ENCODE measurements at places on chromosomes 2 and 18.
A peak's percentile ranks its signal among the peaks of the same experiment; 100 is the strongest.

GRCh38 chr2:115129536-115129935 lies 687.1 kb downstream of the DPP10 start:
- no peak for DNase-seq

DNA sequence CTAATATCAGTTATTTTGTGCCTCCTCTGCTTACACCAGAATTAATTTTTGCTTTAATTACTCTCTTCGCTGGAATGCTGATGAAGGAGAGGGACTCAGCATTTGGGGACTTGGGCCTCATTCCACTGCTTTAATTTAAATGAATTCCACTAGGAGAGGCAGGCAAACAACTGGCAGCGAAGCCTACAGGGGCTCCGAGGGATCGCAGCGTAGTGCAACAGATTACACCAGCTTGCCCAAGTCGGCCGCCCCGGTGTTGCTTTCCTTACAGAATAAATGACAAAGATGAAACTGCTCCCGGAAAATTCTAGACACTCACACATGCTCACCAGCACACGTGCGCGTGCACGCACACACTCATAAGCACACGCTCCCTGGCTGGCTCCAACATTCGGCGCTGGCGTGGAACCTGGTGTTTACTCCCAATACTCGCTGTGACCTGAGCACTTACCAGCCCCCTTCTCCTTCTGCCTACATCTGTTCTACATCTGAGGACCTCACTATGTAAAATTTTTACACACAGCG lies 175.4 kb downstream of the ZNF521 start:
- no peak for DNase-seq

DNA sequence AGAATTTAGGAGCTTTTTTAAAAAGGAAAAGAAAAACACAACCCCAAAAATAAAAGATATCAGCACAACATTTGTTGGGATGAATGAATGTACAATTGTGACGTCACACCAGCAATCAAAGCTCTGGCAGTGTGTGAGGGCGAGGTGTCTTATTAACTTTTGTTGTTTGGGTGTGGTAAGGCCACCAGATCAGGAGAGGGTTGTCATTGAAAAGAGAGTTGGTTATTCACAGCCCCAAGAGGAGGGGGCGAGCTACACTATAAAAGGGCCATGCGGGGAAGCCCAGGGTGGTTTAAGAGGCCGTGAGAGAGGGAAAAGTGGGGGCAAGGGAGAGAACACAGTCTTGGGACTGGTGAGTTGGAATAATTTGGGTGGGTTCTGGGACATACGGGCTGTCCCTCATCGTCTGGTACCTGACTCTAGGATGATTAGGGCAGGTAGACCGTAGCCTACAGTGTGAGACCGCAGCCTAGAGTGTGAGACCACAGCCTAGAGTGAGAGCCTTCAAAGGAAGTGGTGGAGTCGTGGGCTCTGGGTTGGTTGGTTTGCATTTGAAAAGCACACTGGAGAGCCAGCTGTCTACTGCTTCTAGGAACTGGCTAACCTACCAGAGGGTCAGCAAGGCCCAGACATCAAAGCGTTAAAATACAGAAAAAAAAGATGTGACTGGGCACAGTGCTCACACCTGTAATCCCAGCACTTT lies 128.4 kb downstream of the INO80D start:
- no peak for DNase-seq

GRCh38 chr2:114769110-114769509 lies 326.7 kb downstream of the DPP10 start:
- DNase-seq: no peak

DNA sequence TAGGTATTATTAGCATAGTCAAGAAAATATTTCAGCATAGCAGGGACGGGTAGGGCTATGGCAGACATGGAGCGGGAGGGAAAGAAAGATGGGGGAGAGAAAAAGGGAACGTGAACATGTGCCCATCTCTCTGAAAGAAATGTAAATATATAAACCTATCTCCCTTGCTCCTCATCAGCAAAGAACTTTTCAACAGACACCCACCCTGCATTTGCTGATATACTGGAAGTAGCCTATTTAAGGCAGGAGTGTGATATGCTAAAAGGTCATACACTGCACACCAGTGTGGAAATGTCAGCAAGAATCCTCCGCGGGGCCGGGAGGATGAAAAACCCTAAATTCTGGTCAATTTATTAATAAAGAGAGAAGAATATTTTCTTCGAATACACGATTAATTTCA lies 1.7 kb downstream of the MBOAT2 start:
- DNase-seq: no peak

GRCh38 chr2:11778923-11779757 lies 32.7 kb downstream of the LPIN1 start:
- DNase-seq: peak; percentile 26

- no peak for DNase-seq
These were observed 1.6 kb downstream of the SNED1 start for GRCh38 chr2:240999873-241000541.

DNA sequence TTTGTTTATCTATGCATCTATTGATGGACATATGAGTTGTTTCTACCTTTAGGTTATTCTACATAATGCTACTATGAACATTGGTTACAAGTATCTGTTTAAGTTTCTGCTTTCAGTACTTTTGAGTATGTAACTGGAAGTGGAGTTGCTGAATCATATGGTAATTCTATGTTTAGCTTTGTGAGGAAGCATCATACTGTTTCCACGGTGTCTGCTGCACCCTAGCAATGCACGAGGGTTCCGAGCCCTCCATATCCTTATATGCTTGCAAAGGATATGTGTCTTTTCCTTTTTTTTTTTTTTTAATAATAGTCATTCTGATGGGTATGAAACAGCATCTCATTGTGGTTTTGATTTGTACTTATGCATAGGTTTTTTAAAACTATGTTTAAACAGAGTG lies 83.7 kb downstream of the FMNL2 start:
- no peak for DNase-seq

DNA sequence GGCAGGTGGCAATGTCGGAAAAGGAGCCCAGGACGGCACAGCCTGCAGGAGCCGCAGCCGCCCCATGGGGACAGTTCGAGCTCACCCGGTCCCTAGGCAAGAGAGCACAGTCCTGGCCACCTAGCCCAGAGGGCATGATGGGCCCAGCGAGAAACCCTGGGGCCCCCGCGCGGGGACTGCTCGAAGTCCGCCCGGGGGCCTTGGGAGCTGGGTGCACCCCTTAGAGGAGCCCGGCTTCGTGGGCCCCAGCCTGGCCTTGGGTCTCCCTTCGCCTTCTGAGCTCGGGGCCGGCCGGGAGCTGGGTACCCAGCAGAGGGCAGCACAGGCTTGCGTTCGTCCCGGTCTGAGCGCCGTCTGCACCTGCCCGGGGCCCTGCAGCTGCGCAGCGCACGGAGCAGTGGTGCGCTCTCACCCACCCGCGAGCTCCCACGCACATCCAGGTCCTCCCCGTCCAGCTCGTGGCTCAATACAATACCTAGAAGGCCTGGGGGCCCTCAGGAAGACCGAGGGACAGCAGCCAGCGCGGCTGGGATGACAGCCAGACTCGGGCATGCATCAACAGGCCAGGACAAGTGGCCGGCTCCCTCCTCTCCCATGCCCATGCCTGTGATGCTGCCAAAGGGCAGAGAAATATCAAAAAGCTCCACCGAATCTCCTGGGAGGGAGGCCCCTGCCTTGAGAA lies 96.2 kb upstream of the ZNF532 start:
- DNase-seq: peak; percentile 65

DNA sequence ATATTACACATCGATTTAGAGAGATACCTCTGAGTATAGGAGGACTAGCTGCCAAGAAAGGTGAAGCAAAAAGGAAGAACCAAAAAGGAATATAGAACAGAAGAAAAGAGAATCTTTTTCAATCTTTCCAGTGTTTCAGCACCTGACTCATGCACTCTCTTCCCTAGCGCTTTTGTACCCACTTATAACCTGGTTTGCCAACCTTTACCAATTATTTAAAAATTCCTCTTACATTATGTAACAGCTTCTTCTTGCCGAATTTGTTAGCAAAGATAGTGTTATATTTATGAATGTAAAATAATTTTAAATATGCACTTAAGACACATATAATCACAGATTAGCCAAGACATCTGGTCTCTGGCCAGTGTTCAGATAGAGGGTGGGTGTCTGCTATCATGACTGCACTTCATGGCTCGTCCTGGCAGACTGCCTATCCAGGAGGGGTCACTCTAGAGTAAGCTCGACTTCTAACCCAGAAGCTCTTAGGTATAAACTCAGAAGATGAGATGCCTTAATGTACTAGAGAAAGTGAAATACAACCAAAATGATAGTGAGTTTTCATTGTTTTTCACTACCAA lies 122.9 kb downstream of the ATAD2B start:
- no peak for DNase-seq

- DNase-seq: no peak
These were observed 29.2 kb upstream of the CDH7 start for GRCh38 chr18:65721619-65722018.

GRCh38 chr2:41955316-41956043 lies 92.3 kb upstream of the PKDCC start:
- DNase-seq: no peak

- DNase-seq: no peak
These were observed 277.2 kb upstream of the HS6ST1 start for GRCh38 chr2:128595763-128596395.

GRCh38 chr18:50313031-50313607 lies 25.6 kb upstream of the CXXC1 start:
- DNase-seq: no peak

GRCh38 chr2:219106251-219106650 lies 45.5 kb upstream of the IHH start:
- no peak for DNase-seq

DNA sequence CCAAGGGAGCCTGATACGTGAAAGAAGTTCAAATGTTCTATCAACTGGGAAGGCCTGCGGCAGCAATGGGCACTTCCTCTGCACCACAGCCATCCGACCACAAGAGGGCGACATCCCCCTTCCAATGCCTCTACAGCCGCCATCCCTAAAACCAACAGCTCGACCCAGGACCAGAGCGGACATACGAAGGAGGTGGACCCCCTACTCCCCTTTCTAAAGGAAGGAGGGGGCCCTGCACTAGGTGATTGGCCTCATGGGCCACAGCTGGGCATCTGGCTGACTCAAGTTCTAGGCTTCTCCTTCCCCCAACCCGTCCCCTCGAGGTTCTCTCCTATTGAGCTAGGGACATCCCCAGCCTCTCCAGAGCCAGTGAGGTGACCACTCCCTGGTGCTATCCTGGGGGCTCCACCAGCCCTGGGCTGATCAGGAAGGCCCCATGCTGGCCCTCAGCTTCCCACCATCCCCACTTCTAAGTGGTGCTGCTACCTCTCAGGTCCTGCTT lies 217.2 kb downstream of the TNS1 start:
- peak; percentile 12 for DNase-seq

DNA sequence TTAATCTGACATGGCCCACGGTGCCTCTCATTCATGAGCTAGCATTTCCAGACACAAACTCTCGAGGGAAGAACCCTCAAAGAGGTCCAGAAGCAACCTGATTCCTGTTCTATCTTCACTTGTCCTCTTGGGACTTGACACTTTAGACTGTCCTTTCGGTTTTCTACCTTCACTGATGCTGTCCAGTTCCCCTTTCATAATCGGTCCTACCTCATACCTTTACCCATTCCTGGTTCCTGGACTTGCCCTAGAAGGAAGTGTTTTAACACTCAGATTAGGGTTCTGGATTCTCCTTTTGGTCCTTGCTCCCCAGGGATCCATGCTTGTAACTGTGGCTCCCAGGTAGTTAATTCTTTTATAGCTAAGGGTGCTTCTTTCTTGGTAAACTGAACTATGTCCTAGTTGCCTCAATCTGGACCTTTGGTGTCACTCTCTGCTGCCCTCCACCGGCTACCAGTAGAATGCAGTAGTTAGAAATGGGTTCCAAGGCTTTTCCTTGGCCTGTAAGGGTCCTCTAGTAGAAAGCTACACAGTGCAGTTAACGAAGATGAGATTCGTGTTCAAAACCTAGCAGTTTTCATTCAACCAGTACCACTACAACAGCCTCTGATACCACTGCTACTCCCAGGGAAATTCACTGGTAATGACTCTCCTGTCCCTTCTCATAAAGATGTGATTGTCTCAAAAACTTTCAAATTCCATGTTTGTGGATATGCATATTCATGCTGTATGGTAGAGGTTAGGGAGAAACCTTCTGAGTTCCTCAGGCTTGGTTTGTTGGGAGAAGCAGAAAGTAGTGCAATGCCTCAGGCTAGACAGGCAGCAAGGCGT lies 178.1 kb upstream of the CYP26B1 start:
- no peak for DNase-seq

Measured in NCI-H2029 (cell line).